NCI-H187 (cell line): ENCODE measurements at places on chromosomes 2 and 18.

- peak; percentile 10 for DNase-seq
Observed at GRCh38 chr2:119290859-119291587, 67.4 kb downstream of the STEAP3 start.

DNA sequence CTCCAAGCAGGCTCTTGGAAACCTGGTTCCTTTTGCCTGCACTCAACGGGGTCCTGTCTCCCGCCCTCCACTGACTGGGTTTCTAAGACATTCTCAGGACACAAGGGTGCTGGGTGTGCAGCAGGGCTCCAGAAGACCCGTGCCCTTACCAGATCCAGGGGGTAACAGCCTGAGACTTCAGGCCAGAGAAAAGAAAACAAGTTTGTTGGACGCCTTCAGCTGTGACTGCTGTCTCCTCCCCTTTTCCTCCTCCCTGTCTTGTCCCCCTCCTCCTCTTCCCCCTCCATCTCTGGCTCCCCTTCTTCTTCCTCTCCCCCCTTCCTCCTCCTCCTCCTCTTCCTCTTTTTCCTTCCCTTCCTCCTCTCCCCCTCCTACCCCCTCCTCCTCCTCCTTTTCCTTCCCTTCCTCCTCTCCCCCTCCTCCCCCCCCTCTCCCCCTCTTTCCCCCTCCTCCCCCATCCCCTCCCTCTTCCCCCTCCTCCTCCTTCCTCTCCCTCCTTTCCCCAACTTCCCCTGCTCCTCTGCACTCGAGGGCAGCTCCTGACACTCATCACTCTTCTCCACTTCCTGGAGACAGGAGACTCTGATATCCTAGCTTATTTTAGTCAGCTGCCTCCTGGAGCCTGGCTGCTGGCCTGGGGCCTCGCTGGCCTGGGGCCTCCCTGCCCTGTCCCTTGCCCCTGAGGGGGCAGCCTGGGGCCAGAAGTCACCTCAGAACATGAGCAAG, 12.4 kb downstream of the ADRA2B start:
- DNase-seq, result no peak

DNA sequence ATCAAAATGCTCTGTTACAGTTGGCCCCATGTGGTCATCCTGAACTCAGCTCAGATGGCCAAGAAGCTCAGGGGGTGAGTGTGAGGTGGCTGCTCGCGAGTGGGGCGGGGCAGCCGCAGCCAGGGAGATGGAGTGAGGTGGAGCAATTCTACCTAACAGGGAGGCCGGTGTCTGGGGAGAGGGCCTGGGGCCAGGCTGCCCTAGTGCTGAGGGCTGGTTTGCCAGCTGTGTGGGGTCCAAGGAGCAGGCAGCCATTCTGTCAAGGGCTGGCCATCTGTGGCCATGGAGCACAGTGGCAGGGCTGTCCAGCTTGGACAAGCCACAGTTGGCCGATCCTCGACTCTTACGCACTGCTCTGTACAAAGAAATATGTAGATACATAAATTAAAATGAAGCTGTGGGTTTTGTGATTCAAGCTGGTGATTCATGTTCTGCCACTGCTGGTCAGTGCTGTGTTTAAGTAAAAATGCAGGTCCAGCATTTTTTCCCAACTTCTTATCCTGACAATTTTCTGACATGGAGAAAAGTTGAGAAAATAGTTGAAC, 82.1 kb downstream of the HS6ST1 start:
- no peak for DNase-seq

DNA sequence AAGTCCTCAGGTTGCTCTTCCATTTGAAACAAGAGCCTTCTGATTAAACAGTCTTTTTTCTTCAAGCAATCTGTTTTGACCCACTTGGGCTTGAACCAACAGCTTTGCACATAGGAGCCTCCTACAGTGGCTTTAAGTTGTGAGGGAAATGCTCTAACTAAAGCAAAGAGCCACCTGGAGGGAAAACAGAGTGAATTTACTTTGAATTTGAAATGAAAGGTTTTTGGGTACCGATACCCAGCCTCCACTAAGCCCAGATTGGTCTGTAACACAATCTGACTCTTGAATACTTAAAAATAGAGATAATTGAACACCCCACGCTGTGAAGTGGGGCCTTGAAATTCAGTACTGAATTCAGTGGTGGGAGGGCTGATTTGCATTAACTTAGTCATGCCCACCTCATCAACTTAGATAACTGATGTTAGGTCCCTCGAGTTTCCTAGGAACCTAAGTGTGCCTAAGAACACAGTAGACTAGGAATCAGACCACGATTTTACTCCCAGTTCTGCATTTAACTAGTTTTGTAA, 56.3 kb upstream of the ACVR1C start:
- no peak for DNase-seq

DNA sequence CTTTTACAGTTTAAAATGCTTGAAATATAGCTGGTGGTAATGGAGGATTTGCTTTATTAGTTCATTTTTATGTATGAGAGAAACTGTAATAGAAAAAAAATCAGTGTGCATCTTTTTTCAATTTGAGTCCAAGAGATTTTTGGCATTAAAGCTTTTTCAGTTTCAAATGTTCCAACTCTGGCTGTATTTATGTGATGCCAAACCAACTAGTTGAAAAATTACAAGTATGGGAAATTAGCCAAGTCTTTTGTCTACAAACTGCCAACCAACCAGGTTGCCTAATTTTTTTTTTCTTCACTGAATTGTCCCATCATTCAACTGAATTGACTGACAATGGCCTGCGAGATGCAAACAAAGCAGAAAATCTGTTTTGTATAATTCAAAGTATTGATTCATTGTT, 95.7 kb downstream of the ICOS start:
- no peak for DNase-seq

- DNase-seq, result no peak
Observed at GRCh38 chr2:99354070-99354469, 16.9 kb downstream of the EIF5B start.

GRCh38 chr2:168831662-168832061, 29.2 kb downstream of the NOSTRIN start:
- no peak for DNase-seq

DNA sequence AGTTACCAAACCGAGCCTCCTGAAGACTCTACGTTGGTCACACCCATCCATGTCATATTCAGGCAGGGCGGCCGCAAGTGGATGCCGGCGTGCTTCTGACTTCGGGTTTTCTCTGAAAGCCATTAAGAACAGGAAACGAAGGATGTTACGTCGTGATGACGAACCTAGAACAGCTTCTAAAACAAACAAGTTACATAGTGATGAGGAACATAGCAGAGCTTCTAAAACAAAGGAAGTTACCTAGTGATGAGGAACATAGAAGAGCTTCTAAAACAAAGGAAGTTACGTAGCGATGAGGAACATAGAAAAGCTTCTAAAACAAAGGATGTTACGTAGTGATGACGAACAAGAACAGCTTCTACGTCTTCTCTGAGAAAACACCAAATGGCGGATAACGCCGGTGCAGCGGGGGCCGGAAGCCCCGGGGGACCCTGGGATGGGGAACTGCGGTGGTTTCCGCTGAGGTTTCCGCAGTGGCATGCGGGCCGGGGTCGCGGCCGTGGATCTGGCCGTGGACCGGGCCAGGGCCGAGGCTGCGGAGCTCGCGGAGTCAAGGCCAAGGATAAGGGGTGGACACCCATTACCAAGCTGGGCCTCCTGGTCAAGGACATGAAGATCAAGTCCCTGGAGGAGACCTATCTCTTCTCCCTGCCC, 141.1 kb downstream of the SOCS6 start:
- no peak for DNase-seq

DNA sequence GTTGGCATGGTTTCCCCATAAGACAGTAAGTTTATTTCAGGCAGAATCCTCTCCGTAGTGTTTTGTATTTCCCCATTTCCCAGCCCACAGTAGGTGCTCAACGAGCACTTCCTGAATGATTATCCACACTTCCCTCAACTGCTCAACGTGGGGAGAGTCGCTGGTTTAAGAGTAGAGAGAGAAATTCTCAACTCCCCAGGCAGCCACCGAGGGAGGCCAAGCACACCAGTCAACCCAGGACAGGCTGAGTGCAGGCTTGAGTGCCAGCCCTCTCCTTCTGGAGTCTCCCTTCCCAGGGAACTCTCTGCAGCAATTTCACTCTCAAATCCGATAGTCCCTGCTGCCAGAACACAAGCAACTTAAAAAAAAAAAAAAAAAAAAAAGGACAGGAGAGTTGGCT, 92.0 kb upstream of the LMAN1 start:
- no peak for DNase-seq

DNA sequence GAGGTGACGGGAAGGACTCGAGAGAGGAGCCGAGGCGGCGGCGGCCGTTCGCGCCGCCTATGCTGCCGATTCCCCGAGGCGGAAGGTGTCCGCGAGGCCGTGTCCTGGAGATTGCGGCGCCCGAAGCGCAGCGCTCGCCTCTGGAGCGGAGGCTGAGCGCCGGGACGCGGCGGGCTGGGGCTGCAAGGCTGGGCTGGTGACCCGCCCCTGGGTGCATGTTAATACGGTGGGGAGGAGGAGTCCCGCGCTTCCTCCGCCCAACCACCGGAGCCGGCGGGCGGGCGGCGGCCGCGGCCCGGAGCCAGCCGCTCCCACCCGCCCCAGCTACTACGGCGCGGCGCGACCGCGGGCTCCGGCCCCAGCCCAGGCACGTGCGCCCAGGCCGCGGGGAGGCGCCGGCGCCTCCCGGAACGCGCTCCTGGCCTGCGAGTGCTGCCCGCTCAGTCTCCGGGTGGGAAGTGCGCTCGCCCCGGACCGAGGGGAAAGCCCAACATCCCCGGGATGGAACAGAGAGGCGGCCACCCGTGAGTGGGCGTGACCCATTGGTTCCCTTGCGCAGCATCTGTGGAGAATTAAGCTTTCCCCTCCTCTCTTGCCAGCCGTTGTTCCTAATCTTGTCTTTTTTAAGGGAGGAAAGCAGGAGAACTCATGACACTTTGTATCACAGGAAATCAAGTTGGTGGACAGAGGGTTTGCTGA, at the start of gene DLGAP1:
DLGAP1 (minus strand) TSS at position 195 of the 699 bp plus-strand sequence.
- DNase-seq, result peak; percentile 36

DNA sequence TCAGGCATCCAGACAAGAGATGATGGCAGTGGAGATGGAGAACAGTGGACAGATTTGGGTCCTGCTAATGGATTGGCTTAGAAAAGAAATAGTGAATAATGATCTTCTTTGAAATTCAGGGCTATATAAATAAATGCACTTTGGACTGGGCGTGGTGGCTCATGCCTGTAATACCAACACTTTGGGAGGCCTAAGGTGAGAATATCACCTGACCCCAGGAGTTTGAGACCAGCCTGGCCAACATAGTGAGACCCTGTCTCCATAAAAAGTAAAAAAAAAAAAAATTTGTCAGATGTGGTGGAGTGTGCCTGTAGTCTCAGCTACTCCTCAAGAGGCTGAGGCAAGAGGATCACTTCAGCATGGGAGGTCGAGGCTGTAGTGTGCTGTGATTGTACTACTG, 102.4 kb upstream of the STON1 start:
- DNase-seq, result no peak

DNA sequence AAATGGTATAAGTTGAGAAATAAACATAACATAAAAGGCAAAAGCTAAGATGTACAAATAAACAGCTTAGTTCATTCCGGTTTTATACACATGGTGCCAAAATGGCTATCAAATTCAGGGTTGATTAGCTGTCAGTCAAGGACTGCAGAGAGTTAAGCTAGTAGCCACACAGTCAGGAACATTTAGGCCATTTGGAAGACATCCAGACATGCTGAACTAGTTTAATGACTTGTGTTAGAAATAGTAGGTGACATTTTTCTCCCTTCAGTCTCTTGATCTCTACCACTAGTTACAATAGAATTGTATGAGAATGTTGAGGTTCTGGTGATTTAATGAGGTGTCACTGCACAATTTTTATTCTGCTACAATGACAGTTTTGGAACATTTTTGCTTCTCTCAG, 394.4 kb upstream of the SPHKAP start:
- DNase-seq, result no peak

GRCh38 chr2:143460382-143460781, 331.2 kb downstream of the ARHGAP15 start:
- DNase-seq, result no peak

- DNase-seq, result no peak
Observed at GRCh38 chr18:47263430-47264307, 12.2 kb upstream of the SKOR2 start.

DNA sequence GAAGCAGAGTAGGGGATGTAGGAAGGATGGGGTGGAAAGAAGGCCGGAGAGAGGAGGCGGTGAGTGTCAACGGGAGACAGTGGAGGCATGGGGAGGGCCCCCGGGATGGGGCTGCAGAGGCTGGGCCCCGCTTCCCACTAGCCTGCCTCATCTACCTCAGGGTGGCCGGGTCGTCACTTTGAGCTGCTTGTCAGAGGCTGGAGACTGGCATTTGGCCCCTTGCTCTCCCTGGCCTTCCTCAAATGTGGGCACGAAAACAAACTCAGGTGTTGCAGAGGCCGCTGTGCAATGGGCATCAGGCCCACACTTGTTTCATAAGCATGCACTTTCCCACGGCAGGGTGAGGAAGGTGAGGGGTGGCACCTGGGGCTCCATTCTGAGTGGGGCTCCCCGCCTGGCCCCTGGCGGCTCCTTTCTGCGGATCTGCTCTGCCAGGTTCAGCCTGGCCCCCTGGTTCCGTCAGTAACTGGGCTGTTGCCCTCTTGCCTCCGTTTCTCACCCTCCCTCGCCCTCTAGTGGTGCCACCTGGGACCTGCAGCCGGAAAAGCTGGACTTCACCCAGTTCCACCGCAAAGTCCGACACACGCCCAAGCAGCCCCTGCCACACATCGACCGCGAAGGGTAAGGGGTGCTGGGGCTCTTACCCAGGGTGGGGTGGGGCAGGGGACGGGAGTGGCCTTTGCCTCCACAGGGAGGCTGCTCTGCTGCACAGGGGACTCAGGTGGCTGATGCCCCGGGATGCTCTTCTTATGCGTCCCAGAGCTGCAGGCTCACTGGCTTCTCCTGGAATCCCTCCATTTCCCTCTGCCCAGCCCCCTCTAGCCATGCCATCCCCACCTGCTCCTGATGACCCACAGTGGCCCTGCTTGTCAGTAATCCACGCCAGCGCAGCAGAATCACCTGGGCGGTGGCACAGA, 125.4 kb downstream of the CTIF start:
- DNase-seq, result peak; percentile 2

DNA sequence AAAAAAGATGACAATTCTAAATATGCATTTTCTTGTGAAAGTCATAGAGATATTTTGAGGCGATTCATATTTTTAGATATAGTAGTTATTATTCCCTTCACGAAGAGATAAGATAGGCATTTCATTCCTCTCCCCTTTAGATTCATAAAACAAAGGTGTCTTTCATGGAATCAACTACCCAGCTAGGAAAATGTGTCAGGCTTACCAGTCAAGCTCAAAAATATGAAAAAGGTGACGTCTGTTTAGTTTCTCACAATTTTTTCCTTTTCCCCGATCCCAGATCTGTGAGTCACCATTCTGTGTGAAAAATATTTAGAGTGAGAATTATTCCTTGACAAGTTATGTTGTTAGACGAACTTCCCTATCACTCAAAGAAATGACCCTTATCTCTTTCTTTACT, 95.4 kb upstream of the FN1 start:
- DNase-seq, result no peak

DNA sequence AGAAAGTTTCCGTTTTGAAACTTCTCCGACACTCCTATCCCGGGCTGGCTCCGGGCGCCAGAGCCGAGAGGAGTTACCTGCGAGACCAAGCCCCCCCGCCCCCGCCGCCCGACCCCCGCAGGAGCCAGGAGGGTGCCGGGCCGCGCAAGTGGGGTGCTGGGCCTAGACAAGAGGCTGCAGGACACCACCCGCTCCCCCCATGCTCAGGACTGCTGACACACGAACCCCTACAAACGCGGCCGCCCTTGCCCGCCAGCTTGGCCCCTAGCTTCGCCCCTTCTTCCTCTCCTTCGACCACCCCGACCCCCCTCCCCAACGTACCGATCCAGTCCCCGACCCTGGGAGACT, 497 bp downstream of the PLA2R1 start:
- DNase-seq, result no peak
